ENCODE measurements at places on chromosomes 4 and X.

DNA sequence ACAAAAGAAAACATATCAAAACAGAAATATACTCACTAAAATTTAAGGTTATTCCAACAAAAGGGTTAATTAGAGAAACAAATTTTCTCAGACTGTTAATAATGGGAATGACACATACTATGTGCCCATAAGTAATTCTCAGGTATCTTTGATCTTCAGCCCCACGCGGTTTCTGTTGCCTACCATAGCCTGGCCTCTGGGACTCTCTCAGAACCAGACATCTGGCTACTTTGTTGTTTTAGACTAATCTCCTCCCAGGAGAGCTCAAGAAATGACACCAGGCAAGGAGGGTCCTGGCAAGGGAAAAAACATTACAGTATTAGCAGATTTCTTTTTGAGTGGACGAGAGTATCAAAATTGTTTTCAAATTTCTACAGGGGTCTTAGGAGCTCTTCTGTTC lies 43.7 kb downstream of the SLC10A7 start:
- no peak for DNase-seq

- DNase-seq = no peak
Observed at GRCh38 chrX:49995795-49996455, 73.5 kb downstream of the CLCN5 start.

GRCh38 chr4:75343333-75343732 lies 170.9 kb downstream of the RCHY1 start:
- no peak for DNase-seq

DNA sequence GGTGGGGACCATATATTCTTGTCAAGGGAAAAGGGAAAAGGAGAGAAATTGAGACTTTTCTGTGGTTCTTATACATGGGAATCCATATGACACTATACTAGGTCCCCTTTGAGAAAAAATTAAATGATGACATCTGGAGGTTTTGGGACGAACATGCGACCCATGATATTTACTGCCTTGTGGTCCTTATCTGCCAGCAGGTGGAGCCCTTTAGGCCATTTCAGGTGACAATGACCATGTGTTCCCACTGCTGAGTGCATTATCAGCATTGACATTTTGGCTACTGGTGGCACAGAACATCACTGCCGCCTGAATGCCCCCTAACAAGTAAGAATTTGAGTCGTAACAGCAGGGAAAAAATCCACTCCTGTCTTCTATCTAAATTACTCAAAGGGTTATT lies 843.4 kb downstream of the FSTL5 start:
- no peak for DNase-seq

DNA sequence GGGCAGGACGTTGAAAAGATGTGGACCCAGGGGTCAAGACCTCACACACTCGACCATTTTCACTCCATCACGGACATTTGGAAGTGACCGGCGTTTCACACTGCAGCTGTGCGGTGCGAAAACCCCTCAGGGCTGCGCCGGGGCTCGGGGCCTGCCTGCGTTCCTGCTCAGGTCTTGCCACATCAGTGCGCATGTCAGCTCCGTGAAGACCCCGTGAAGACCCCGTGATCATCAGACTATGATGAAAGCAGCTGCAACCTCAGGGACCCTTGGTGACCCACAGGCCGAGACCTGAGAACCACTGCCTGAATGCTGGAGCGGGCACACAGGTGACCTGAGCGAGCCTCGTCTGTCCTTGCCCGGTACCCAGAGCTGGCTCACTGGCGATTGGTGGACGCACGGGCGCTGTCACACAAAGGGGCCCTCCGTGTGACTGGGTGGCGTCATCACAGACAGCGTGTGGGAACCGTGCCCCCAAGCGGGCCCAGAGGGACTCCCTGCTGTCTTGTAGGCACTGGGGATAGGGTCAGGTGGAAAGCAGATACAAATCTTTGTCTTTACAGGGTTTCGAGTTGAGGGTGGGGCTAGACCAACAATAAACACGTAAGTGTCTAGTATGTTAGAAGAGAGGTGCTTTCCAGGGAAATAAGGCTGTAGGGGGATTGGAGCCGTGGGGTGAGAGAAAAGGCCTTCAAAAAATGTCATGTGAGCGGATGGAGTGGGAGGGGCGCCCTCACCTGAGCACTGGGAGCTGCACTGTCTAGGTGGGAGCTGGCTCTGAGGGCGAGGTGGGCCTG lies 12.7 kb downstream of the MSANTD1 start:
- no peak for DNase-seq

DNA sequence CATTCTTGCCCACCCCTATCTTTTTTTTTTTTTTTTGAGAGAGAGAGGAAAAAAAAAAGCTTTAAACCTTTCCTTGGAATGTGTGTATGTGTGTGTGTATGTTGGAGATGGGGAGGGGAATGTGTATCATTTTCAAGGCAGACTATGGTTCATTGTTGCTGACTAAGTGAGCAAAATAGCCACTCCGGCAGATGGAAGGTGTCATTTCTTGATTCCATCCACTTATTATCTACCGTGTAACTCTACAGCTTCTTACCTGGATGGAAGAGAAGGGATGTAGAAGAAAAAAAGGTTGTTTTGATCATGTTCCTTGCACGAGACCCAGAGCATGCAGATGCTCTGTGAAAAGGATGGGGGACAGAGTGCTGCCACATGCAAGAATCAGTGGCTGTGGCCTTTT lies 5.9 kb upstream of the GK2 start:
- DNase-seq = no peak

- no peak for DNase-seq
Observed at GRCh38 chr4:96103086-96103485, 263.2 kb downstream of the PDHA2 start.

DNA sequence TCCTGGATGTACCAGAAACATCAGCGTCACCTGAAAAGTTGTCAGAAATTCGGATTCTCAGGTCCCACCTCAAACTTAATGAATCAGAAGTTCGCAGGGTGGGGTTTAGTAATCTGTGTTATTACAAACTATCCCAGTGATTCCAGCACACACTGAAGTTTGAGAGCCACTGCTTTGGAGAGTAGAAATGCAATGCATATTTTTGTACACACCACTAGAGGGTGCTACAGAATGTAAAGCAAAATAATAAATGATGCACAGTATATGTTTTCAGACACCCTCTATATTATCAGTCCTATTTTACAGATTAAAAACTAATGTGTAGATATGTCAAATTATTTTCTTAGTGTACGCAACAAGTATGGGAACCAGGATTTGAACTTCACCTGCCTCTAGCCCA lies 2.4 kb upstream of the MORF4L2 start:
- peak; percentile 20 for DNase-seq

GRCh38 chrX:53438832-53439230 lies 4.7 kb upstream of the HSD17B10 start:
- no peak for DNase-seq

DNA sequence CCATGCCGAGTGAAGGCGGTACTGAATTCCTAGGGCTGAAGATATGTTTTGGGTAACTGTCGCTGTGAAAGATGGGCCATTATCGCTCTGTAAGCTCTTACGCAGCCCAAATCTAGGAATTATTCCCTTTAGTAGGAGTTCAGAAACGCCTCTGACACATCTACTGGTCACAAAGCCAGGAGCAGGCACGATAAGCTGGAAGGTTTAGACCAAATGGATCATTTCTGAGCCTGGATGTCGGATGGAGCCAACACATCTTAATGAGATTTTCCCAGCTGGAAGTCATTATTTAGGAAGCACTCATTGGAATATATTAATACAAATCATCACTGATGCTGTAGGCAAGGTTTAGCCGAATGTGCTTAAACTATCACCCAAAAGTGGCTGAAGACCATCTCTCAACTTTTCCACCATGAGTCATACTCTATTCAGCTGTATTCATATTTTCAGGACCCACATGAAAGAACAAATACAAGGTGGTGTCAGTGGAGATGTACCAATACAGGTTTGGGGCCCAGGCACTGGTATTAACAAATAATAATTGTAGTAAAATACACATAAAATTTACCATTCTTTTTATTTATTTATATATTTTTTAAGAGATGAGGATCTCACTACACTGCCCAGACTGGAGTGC lies 34.2 kb upstream of the ATRX start:
- DNase-seq = no peak

- no peak for DNase-seq
Observed at GRCh38 chr4:141759796-141760425, 123.5 kb downstream of the IL15 start.

- no peak for DNase-seq
Observed at GRCh38 chrX:82384401-82384800, 1123.7 kb upstream of the POU3F4 start.

GRCh38 chr4:79982601-79983322 lies 90.3 kb downstream of the ANTXR2 start:
- DNase-seq = no peak

DNA sequence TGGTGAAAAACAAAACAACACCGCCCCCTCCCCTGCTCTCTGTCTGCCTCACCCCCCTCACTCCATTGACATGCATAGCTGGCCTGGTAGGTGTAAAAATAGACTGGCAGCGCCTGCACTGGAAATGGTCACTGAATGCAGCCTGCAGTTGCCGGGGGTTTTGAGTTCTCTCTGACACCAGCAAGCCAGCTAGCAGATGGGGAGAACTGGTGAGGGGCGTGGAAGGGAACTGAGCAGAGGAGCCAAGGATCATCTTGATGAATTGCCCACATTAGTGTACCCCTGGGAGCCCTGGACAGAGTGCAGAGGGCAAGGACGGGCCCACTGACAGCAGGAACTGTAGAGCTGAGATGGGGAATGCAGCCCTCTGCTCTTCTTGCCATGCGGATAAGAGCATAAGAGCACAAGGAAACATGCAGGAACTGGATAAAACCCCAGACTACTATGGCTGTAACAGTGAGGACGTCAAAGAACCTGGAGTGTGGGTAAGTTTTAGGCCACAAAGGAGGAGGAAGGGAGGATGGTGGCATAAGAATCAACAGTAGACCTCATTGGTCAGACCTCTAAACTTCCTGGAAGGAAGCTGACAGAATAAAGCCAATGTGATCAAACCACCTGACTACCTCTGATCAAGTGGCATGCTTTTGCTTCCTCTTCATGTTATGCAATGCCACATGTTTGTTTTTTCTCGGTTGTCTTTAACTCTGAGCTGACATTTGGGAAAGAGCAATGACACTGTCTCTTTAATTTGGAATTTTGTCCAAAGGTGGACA lies 96.3 kb downstream of the ANK2 start:
- DNase-seq = no peak

GRCh38 chr4:184348311-184349233 lies 125.8 kb downstream of the IRF2 start:
- DNase-seq = no peak

DNA sequence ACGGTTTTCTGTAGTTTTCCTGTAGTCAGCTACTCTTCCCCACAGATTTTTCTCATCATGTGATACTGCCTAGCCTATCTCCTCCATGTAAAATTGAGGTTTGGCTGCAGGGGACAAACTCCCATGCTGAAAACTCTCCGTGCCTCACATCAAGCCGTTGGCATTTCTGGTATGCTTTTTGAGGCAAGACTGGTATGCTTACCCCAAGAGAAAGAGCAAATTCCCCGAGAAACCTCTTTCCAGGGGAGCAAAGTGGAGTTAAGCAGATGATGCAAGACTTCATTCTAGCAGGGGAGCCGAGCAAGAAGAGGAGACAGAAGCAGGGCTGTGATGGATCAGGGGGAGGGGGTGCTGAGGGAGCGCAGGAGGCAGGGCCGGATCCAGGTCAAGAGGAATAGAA lies 4.8 kb downstream of the SOWAHD start:
- DNase-seq = no peak

- no peak for DNase-seq
Observed at GRCh38 chr4:6329478-6330383, 60.1 kb downstream of the WFS1 start.

DNA sequence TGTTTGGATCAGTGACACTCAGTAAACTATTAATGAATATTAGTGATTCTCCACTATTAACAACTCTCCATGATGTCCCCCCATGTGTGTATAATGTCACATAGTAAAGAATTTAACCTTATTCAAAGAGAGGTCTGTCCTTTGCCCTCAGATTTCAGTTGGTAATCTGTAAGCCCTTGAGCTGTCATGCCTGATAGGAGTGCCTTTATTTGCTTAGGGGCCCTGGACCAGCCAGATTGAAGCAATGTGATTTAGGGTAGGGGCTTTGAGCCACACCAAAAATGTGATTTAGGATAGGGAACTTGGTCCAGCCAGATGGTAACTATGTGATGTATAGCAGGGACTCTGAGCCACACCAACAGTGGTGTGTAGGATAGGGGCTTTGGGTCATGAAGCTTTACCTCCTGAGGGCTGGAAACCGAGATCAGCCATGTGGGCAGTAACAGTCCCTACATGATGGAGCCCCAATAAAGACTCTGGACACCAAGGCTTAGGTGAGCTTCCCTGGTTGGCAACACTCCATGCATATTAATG lies 44.3 kb upstream of the PAGE4 start:
- no peak for DNase-seq

- no peak for DNase-seq
Observed at GRCh38 chrX:139750390-139750789, 42.4 kb upstream of the MCF2 start.

- no peak for DNase-seq
Observed at GRCh38 chr4:13399257-13399656, 84.9 kb downstream of the RAB28 start.

- DNase-seq = peak; percentile 18
Observed at GRCh38 chrX:48468247-48468671, 1.8 kb downstream of the SLC38A5 start.

DNA sequence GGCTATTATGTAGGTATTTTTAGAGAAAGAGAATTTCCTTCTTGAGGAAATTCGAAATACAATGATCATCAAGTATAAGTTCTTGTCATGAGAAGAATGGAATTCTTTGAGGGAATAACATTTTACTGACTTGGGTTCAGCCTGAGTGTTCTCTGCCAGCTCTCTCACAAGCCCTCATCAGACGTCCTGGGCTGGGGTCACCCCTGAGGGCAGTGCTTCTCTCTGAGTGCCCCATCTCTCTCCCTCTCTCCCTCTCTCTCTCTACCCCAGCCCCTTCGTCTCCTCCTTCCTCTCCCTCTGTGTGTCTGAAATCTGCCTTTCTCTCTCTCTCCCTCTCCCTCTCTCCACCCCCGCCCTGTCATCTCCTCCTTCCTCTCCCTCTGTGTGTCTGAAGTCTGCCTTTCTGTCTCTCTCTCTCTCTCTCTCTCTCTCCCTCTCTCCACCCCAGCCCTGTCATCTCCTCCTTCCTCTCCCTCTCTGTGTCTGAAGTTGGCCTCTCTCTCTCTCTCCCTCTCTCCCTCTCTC lies 241.7 kb upstream of the PSAPL1 start:
- no peak for DNase-seq

- DNase-seq = no peak
Observed at GRCh38 chr4:140271553-140271952, 101.9 kb upstream of the SCOC start.
